Stimulated activated CD8-positive, alpha-beta memory T cell treated with anti-CD3 and anti-CD28 coated beads, Interleukin-15, amount 100 ng/mL, for 24 hours (primary cell): ENCODE measurements at places on chromosomes 13 and 19.

- no peak for DNase-seq
Observed at GRCh38 chr13:100068133-100068931, 20.6 kb upstream of the PCCA start.

DNA sequence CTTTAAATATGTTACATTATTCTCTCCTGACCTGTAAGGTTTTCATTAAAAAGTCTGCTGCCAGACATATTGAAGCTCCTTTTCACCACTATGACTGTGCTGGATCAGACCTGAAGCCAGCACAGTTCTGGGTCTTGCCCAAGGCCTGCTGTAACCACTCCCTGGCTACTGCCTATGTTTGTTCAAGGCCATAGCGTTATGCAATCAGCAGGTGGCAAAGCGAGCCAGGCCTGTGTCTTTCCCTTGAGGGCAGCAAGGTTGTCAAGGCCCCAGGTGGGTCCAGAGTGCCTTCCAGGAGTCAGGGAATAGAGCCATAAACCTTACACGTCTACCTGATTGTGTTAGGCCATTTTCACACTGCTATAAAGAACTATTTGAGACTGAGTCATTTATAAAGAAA, 496.8 kb upstream of the PCDH9 start:
- no peak for DNase-seq

- no peak for DNase-seq
Observed at GRCh38 chr13:38943231-38943630, 47.4 kb downstream of the STOML3 start.

DNA sequence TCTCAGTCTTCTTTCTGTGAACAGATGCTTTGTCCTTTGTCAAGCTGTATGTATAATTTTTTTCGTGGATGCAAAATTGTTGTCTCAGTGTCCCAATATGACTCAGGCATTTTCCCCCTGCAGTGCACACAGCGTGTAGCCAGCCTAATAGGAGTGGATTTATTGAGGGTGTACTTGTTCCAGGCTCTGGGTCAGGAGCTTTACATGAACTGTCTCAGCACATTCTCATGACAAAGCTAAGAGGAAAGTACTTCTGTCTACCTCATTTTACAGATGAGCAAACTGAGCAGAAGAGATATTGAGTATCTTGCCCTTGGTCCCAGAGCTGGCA, 50.8 kb downstream of the STK24 start:
- DNase-seq, result no peak

DNA sequence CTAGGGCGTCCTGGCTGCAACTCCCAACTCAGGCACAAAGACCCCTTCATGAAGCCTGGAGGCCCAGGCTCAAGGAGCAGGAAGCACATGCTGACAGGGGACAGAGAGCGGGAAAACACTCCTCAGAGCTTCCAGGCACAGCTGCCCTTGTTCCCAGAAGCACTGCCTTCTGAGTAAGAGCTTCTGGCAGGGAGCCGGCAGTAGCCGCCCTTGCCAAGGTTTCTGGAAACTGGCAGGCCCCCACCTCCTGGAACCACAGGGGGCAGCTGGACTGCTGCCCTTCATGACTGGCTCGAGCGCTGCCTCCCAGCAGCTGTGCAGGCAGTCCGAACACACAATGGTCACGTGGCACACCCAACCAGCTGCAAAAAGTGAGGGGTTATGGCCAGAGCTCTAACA, 33.6 kb upstream of the EPHX3 start:
- no peak for DNase-seq

DNA sequence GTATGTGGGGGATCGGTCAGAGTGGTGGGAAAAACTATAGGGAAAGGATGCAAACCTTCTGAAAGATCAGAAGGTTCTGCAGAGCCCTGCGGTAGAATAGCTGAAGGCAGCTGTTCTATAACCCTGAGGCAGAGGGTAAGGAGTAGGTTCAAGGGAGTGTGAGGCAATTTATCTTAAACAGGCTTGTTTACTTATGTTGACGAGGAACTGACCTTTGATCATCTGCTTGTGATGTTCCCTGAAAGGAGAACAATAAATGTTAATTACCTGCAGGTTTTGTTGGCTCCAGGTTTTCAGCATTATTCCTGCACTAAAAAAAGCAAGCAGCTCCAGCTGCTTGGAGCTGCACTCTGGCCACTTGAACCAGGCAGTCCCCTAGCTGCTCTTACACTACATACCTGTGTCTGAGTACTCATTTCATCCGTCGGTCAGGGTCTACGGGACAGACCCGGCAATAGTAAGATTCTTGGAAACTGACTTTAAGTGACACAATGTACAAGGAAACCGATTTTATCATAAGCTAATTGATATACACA, 202.1 kb downstream of the TBC1D4 start:
- DNase-seq, result no peak

- DNase-seq, result no peak
Observed at GRCh38 chr19:52533901-52534300, 6.4 kb downstream of the ZNF808 start.

DNA sequence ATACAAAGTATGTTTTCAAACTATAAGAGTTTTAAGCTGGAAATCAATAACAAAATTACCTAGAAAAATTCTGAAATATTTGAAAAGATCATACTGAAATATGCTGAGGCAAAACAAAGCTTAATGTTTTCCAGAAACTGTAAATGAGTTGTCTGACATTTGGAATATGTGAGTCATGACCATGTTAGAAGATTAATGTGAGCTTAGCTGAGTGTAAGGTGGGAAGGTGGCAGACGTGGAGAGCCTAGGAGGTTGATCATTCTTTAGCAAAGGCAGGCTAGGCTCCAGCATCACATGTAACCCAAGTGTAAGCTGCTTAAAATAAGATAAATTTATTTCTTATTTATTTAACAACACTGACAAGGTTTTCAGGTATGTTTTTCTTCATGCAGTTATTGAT, 2086.1 kb upstream of the PCDH20 start:
- no peak for DNase-seq

GRCh38 chr19:2179095-2179494, 15.4 kb downstream of the DOT1L start:
- no peak for DNase-seq

DNA sequence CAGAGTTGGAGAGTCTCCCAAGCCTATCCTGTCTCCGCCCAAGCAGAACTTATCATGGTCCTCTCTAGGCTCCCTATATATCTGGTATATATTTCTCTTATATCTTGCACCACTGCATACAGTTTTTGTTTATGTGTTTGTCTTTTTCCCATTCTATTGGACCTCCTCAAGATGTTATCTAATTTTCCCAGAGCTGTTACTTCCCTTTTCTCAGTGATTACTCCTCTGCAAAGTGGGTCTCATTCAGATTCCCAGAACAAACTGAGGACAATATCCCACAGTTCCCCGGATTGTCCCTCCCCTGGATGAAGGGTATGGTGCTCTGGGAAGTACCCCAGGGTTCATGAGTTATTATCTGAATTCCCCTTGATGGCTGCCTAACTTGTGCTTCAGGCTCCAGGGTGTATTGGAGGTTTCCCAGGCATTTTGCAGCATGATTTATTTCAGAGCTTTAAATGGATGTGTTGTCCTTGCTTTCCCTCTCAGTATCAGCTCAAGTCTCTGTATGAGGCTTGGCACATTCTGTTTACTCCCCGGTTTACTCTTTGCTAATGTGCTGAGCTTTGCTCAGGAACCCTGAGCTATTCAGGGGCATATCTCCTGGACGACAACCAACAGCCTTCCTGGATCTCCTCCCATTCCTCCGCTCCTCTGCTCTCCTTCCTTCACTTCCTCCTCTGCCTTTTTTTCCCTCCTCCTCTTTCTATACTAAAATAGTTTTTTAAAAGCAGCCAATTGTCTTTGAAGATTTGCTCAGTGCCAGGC, 329.3 kb downstream of the SPRY2 start:
- DNase-seq, result no peak

DNA sequence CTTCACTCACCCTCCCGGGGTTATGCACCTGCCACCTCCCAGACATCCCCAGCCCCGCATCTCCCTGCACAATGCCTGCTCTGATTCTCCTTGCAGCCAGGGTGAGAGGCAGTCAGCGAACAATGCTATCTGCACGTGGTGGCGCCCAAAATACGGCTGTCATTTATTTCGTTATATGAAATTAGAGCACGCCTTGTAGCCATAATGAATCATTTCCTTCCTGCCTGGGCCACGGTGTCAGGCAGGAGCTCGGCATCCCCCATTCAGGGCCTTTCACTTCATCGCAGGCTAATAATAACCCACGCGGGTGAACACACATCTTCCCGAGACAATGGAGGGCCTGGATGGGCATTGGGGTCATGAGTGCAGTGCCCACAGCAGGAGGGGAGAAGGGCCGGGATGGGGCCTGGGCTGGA, 143.8 kb upstream of the ZNF507 start:
- no peak for DNase-seq

- no peak for DNase-seq
Observed at GRCh38 chr19:4866595-4867424, 657 bp downstream of the PLIN3 start.

DNA sequence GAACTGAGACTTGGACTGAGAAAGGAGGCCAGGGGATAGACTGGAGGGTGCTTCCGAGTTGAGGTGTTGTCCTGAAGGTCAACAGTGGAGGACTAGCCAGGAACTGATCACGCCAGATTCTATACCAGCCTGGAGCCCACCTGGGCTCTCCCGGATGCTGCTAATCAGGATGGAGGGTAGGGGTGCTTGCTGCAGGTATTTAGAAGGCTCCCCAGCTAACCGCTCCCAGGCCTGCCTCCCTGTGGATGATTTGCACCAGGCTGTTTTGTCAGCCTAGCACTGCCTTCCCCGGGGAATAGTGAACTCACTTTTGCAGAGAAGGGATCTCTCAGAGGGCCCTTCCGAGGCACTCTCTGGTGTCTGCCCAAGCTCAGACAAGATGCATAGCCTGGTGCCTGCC, 60.5 kb upstream of the KCTD15 start:
- no peak for DNase-seq

GRCh38 chr13:100484702-100485101, 103.9 kb downstream of the GGACT start:
- no peak for DNase-seq
